ENCODE measurements at places on chromosomes 6 and 20.

DNA sequence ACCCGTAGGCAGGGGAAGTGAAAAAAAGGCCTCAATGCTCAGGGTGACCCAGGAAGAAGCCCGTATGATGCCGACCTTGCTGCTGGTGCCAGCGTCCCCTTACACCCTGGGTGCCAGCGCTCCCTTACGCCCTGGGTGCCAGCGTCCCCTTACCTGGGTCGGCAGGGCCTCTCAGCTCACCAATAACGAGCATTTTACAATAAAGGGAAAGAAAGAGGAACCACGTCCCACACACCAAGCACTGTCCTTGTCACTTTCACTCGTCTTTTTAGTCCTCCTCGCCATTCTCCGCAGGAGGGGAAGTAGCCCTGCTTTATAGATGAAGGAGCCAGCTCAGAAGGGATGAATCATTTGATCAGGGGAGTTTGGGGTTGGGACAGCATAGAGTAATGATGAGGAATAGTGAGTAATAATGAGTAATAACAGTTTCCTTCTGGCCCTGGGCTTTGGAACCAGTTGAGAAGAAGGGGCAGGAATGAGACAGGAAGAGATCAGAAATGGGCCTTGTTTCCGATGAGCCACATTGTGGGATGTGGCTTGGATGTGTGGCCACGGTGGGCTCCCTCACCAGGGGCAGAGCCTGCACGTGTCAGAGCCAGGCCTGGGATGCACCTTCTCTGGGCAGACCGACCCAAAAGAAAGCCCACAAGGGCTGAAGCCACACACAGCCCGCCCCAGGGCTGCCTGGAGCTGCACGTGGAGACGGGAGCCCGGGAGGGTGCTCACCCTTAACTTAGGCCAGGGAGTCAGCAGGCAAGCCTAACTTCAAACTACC is 75.7 kb downstream of the SYNJ2 start:
- DNase-seq, result no peak

GRCh38 chr6:129251669-129252376 is 368.9 kb downstream of the LAMA2 start:
- DNase-seq, result no peak

DNA sequence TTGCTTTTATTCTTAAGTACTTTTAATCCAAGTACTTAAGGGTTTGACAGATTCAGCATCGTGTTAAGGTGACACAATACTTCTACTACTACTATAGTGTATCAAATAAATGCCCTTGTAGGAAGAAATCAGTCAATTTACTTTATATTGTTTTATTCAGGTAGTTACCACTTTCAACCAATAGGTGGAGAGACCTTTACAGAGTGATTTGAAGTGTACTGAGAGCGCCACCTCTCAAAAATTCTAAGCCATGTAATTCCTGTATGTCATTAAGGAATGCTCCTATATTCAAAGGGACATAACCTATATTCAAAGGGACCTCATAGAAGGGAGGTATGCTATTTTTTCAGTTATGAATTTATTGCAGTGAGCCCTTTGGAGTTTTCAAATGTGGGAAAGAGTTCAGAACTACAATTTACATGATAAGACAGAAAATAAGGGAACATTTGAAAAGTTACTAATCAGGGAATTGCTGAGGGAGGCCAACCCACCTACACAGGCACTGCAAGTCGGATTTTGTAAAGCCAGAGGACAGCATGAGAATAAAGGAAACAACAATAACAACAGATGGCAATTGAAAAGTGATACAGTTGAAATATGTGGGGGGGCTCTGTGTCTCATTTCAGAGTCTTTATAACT is 955.6 kb downstream of the TBC1D32 start:
- DNase-seq, result no peak

DNA sequence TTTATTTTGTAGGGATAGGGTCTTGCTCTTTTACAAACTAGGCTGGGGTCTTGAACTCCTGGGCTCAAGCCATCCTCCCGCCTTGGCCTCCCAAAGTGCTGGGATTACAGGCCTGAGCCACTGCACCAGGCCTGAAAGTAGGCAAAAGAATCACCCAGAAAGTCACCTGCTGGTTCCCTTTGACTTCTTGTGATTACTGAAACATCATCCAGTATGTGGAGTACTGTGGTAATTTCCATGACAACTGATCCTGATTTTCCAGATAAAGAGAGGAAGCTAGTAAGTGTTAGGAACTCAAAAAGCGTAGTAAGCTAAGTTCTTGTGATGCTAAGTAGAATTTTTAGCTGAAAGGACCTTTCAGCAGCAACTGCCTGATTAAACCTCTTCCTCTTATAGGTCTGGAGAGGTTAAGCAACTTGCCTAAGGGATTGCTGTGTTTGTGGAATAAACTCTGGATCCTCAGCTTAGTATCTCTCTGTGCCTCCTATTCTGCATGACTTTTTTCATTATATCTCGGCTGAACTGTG is 16.8 kb downstream of the RALY start:
- no peak for DNase-seq

- no peak for DNase-seq
Measured at GRCh38 chr6:18179770-18180356, 24.6 kb downstream of the KDM1B start.

GRCh38 chr6:15283986-15284361 is 38.1 kb downstream of the JARID2 start:
- DNase-seq, result no peak

GRCh38 chr6:115358616-115359015 is 702.1 kb downstream of the FRK start:
- no peak for DNase-seq

GRCh38 chr20:33172781-33173180 is 4.8 kb downstream of the BPIFA2 start:
- no peak for DNase-seq

- DNase-seq, result no peak
Measured at GRCh38 chr20:3318226-3318884, 79.4 kb upstream of the SLC4A11 start.

- no peak for DNase-seq
Measured at GRCh38 chr6:168136001-168136400, 57.0 kb upstream of the FRMD1 start.

DNA sequence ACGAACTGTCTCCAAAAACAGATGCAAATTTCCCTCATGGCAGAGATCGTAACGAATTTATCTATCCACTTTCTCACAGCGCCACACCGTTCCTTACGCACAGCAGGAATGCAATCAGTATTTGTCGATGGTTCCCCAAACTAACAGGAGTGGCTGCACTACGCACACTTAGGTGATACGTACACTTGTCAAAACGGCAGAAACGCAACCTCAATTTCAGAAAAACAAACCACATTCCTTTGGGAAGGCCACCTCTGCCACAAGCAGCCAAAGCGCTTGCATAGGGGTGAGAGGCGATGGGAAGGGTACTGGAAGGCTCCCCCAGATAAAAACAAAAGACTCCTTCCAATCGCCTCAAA is 638 bp downstream of the MDN1 start:
- DNase-seq, result no peak

DNA sequence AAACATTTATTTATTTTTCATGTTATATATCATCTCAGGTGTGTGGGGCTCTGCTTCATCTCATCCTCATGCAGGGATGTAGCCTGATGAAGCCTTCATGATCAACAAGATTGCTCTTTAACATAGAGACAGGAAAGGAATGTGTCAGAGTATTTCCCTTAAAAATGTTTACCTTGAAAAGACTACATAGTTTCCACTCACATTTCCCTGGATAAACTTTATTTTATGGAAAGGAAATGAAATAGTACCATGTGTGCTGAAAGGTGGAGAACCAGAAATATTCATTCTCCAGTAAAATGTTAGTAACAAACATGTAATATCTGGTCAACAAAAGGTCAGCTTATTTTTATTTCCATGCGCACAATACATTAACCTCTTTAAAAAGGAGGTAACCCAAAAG is 155.8 kb downstream of the GRM1 start:
- DNase-seq, result no peak

DNA sequence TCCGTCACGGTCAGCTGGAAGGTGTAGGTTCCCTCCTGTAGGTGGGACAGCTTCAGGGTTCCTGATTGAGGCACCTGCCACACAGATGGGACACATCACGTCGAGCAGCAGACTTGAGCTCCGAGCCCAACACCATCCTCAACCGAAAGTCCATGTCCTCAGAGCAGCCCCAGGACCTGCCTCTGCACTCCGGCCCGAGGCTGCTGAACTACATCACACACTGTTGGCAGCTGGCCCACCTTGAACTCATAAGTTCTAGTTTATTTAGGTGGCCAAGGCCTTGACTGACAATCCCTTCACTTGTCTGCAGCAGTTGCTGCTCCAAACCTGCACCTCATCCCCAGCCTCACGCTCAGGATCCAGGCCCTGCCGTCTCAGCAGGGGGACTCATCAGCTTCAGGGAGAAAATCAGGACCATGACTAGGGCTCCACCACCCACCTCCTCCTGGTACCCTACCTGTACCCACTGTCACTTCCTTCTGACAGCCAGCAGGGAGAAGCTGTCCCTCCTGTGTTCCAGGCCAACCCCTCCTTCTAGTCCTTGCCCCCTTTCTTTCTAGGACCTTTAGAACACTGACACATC is 21.0 kb downstream of the LRP11 start:
- DNase-seq, result no peak

GRCh38 chr6:74070091-74070490 is 374.1 kb downstream of the CD109 start:
- DNase-seq, result no peak

DNA sequence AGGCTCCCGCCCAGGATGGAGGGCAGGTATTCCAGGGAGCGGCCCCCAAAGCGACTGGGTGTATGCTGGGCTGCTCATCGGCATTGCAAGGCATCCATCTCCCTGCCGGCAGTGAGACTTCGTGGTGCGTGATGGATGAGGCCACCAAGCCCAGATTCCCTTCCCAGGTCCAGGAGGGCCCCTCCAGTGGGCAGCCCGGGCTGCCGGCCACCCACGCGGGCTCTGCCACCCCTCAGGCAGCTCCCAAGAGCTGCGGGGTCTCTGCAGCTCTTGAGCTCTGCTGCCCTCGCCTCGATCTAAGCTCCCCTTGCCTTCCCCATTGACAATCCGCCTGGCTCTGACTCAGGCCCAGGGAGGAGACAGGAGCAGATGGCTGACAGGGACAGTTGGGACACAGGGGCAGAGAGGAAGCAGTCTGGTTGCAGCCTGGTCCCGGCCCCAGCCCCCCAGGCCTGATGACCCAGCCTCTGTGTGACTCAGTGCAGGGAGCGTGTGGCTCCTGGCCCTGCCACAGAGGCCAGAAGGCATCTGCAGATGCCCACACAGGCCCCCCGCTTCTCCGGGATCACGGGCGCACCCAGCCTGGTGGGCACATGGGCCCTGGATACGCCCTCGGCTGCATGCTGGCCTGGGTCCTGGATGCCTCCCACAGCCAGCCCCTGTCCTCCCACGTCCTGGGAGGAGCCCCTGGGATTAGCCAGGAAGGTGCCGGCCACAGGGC is 33.0 kb downstream of the SLCO4A1 start:
- DNase-seq, result no peak

DNA sequence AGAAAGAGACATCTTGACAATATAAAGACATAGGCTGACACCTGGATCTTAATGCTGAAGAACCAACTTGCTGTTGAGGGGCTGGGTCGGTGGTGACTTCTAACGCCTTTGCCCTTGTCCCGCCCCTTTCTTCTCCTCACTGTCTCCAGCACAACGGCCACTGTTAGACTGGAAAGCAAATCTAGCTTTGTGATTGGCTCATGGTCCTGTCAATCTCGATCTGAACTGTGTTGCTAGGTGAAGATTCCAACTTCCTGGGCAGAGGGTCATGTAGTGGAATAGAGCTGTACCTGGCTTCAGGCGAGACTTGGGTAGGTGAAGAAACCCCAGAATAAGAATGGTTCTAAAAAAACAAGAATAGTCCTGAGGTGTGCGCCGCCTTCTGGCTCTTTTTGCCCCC is at the start of gene PGK2:
Gene PGK2, minus strand, starts transcription at position 110 of the 400 bp plus-strand sequence. Its CDS starts 98 bp downstream, at position 12.
- DNase-seq, result no peak

GRCh38 chr20:12057778-12058177 is 140.1 kb downstream of the BTBD3 start:
- no peak for DNase-seq

DNA sequence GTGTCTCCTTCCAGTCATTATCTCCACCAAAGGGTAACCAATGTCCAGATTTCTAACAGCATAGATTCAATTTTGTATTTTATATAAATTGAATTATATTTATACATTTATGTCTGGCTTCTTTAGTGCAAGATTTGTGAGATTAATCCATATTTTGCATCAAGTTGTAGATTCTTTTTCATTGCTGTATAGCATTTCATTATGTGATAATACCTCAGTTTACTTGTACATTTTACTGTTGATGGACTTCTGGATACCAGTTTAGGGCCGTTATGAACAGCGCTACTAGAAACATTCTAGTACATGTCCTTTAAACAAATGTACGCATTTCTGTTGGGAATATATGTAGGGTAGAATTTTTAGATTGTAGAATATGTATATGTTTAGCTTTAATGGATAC is 6.2 kb downstream of the BLTP3A start:
- DNase-seq, result no peak

- DNase-seq, result no peak
Measured at GRCh38 chr6:26477426-26477825, 19.7 kb downstream of the BTN2A1 start.

DNA sequence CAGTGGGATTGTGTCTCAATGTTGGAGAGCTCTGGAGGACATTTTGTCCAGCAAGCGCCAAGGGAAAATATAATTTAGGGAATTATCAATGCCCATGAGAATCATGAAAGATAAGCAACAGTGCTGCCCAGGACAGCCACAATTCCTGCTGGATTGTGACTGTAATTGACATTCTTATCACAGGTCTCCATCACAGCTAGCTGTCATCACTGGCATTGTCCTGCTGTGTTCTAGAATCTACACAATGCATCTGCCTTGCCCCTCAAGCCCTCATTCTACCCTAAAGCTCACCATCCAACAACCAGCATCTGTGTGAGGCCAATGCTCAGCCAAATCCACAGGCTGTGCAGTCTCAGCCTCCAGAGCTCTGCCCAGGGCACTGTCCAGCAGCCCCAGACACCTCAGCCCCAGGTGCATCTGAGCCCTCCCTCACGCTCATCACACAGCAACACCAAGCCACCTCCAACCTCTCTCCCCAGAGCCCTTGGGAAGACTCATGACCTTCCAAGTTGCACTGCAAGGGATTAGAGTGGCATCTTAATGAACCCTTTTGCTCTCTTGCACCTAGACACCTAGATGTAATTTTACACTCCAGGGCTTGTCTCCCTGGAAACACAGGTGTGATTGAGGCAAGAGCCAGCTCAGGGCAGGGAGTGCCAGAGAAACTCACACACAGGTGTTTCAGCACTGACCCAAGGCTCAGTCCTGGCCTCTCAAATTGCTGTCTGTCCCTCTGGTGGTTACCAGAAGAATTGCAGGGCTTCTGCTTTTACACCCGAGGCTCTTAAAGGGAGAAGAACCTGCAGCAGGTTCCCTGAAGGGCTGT is 85.2 kb upstream of the PHACTR3 start:
- DNase-seq, result no peak

Data from urinary bladder (tissue), 4 donors.